ENCODE measurements at places on chromosomes 11 and 22. TPM values are rescaled to one million over a fixed set of nuclear protein-coding genes. Genes with fewer than 3 reads are reported as not detected.

Gene DDTL
- 1.7 TPM for polyA plus RNA-seq

Gene MMP11
- 6.6 TPM for polyA plus RNA-seq

Gene NRXN2
- polyA plus RNA-seq: not detected

Gene ACR
- not detected for polyA plus RNA-seq

Gene SEPTIN5
- 0.43 TPM for polyA plus RNA-seq

Gene GAS2
- 3.4 TPM for polyA plus RNA-seq

Gene MMP3
- polyA plus RNA-seq: not detected

Gene LIF
- not detected for polyA plus RNA-seq

Gene MAJIN
- polyA plus RNA-seq: 0.39 TPM

Gene CBLIF
- polyA plus RNA-seq: not detected

Gene CARD10
- not detected for polyA plus RNA-seq

Gene CSF2RB
- polyA plus RNA-seq: 17.6 TPM

Gene DNHD1
- 1.9 TPM for polyA plus RNA-seq

Gene OSM
- polyA plus RNA-seq: 0.79 TPM

Gene TRIM29
- polyA plus RNA-seq: not detected

Gene KCNE3
- polyA plus RNA-seq: not detected

Gene OR10A2
- not detected for polyA plus RNA-seq

Gene MARK2
- 50.8 TPM for polyA plus RNA-seq

Gene OR51B6
- not detected for polyA plus RNA-seq

Gene PDGFD
- 2.3 TPM for polyA plus RNA-seq

Gene FAM227A
- polyA plus RNA-seq: not detected

Gene PARVA
- polyA plus RNA-seq: not detected

Gene OR8J1
- not detected for polyA plus RNA-seq

Gene TTC9C
- polyA plus RNA-seq: 35.0 TPM

Gene SCGB1D2
- polyA plus RNA-seq: not detected

Gene TCN2
- polyA plus RNA-seq: 0.48 TPM

Gene TMEM25
- polyA plus RNA-seq: 11.2 TPM

Gene PCNX3
- polyA plus RNA-seq: 6.8 TPM

Gene SF3B2
- 91.8 TPM for polyA plus RNA-seq

Gene EMID1
- not detected for polyA plus RNA-seq

Gene SGSM1
- polyA plus RNA-seq: 0.44 TPM

Gene TYR
- polyA plus RNA-seq: not detected

Gene TXN2
- 116 TPM for polyA plus RNA-seq

Gene MIOX
- not detected for polyA plus RNA-seq

Gene HIC2
- polyA plus RNA-seq: 0.34 TPM

Gene RGL4
- polyA plus RNA-seq: 3.7 TPM

Gene LYVE1
- polyA plus RNA-seq: 0.10 TPM
